ENCODE measurements at places on chromosomes 16 and 17.

DNA sequence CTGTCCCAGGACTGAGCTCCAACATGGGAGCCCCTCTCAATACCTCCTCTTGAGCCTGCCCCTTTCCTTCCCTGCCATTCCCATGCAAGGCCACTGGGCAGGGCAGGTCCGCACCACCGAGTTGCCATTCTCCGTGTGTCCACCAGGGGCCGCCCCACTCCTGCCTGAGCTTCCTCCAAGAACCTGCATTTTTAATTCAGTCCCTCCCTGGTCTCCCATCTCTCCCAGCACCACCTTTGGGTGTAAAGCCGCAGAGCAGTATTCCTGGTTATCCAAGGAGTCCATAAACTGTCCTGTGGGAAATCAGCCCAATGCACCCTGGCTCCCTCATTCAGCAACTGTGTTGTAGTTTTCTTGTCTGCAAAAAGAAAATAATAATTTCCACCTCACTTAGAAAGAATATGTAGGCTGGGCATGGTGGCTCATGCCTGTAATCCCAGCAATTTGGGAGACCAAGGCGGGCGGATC is 15.9 kb upstream of the ANKRD40CL start:
- peak; percentile 99 for DNase-seq

DNA sequence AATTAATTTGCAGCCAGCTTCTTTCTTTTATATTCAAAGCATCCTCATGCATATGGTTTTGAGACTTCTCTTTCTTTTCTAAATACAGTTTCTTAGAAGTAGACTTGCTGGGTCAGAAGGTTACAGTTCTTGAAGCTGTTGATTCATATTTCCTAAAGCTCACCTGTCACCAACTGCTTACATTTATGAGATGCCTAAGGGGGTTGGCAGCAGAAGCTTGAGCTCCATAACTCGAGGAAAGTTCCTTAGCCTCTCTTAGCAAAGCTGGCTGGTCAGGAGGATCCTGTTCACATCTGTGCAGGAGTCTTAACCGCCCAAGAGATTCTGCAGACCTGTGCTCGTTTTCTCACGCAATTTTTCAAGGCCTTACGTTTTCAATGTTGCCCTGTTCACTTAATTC is 218.8 kb downstream of the SNX29 start:
- no peak for DNase-seq

GRCh38 chr16:89536371-89536770 is 24.1 kb upstream of the RPL13 start:
- no peak for DNase-seq

DNA sequence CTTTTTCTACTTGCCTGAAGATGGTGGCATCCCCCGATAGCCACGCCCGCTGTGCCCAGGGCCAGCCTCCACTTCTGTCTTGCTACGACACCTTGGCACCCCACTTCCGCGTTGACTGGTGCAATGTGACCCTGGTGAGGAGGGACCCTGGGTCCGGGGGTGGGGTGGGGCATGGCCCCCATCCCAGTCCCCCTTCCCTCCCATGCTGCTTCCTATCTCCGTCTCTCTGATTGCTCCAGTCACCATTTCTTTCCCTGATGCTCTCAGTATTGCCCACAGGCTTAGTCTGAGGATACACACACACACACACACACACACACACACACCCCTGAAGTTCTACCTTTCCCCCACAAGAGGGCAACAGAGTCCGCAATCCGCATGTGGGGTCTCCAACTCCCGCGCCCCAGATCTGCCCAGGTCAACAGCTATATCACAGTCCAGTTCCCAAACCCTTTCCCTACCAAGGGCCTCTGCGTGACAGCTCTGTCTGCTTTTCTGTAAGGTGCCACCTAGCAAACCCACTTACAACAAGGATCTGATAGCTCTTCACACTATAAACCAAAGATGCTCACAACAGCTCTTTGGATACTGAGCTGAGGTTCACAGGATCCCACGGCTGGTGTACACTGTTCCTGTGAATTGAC is 3.4 kb downstream of the SGCA start:
- peak; percentile 59 for DNase-seq

- peak; percentile 24 for DNase-seq
Measured at GRCh38 chr16:62068747-62069146, 32.5 kb upstream of the CDH8 start.

DNA sequence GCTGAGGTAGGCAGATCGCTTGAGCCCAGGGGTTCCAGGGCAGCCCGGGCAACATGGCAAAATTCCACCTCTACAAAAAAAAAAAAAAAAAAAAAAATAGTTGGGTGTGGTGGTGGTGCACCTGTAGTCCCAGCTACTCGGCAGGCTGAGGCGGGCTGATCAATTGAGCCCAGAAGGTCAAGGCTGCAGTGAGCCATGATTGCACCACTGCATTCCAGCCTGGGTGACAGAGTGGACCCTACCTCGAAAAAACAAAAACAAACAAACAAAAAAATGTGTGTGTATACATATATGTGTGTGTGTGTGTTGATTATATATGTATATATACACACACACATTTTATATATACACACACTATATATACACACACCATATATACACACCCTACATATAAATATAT is 39.1 kb upstream of the TBC1D3K start:
- DNase-seq, result no peak

DNA sequence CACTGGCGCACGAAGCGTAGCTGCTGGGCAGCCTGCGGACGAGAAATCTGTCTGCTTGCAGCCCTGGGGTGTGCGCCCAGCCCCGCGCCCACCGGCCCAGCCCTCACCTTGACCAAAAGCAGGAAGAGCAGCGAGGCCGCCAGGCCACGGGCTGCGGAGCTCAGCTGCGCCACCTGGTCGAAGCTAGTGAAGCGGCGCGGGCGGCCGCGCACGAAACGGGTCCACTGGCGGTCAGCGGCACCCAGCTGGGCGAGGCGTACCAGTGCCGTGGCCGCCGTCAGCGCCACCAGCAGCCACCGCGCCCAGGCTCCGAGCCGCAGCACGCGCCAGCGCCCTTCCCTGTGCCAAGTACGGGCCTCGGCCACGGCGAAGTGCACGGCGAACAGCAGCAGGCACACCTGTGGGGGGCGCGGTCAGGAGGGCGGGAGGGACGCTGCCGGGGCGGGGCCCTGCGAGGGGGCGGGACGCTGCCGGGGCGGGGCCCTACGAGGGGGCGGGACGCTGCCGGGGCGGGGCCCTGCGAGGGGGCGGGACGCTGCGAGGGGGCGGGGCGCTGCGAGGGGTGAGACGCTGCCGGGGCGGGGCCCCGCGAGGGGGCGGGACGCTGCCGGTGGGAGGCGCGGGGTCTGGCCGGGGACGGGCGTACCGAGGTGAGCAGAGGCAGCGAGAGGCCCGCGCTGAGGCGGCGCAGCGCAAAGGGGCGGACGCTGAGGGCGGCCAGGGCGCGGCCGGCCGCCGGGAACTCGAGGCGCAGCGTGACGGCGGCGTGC is 43.2 kb downstream of the TSC2 start:
- no peak for DNase-seq

Measured in A549 (cell line).